ENCODE measurements at places on chromosomes 1 and 21. TPM values are rescaled to one million over a fixed set of nuclear protein-coding genes. Genes with fewer than 3 reads are reported as not detected.

DNA sequence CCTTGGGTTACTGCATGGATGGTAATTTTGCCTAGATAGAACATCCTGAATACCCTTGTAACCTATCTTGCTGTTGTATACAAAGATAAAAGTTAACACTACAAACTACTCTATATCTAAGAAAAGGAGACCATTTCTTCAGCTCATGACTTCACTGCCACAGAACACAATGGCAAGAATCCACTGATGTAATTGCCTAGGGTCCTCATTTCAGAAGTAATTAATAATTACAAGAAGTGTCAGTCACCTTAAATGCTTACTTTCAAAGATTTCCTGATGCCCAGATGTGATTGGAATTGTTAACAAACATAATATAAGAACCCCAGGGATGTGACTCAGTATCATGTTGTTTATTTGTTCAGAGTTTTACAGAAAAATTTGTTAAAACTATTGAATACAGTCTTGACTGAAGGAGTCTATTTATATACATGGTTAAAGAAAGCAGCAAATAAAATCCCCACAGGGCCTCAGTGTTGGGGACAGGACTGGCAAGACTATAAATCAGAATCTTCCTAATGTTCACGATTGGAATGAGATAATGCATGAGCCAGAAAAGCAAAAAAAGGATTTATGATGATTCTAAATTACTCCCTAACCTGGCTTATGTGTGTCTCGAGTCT lies 83.9 kb downstream of the CRB1 start:
- DNase-seq: no peak

GRCh38 chr1:225847610-225848009 lies 34.6 kb downstream of the TMEM63A start:
- DNase-seq: no peak

The KRTAP19-1 gene
- not detected for total RNA-seq

DNA sequence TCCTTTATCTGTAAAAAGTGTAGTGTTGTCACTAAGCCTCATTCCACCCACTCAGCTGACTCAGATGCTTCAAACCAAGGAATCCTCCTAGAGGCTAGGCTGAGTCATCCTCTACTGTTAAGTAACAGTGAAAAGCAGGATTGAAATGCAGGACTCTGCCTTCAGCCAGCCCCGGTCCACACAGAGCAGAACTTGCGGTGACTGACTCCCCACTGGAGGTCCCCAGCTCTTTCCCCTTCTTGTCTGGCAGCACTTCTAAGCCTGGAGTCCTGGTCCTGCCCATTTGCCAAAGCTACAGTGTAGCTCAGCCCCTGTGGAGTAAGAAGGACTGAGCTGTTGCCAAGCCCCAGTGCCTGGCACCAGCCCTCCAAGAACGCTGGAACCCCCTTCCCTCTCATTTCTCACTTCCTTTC lies 1.7 kb downstream of the RAB7B start:
- DNase-seq: no peak

The TRIM58 gene
- 0.73 TPM for total RNA-seq

- DNase-seq: no peak
Observed at GRCh38 chr1:45585110-45585426, 1.2 kb downstream of the NASP start.

DNA sequence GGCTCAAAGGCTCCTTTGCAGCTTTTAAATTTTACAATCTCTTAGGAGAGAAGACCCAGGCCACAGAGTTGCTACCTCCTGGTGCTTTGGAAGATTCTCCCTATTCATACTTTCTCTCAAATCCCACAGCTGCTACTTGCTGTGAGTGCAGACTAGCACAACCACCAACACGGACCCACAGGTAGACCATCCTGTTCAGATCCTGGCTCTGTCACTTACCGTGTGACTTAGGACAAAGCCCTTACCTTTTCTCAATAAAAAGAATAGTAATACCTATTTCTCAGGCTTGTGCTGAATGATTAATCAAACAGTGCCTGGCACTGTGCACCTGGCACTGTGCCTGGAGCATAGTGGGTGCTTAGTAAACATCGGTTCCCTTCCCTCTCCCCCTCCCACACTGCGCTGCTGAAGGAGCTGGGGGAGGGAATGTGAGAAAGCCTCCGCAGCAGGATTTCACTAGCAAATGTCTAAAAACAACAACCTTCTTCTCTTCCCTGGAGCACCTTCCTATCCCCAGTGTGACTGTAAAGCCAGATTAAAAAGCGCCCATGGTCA lies 81.7 kb downstream of the PGM1 start:
- DNase-seq: no peak

GRCh38 chr1:186409091-186409490 lies 33.5 kb downstream of the ODR4 start:
- no peak for DNase-seq

- DNase-seq: no peak
Observed at GRCh38 chr21:45545691-45546531, 3.7 kb upstream of the SLC19A1 start.

- DNase-seq: no peak
Observed at GRCh38 chr21:44463724-44464123, 8.4 kb downstream of the LRRC3 start.

DNA sequence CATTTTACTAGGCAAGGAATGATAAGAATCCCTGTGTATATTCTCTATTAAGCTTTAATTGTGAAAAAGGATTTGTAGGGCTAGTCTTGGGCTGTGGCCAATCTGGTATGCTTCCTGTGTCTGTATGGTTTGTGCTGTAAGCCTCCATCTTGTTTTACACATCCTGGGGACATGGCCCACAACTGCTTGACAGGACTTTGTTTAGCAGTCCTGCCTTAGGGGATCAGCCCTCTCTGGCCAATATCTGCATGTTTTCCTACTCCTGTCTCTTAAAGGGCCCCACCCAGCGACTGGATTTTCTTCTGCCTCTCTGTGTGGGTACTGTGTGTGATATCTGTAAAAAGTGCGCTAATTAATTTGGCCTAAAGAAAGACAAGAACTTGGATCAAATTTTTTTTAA lies 813.2 kb downstream of the PLA2G4A start:
- DNase-seq: no peak

GRCh38 chr1:7388141-7388487 lies 383.0 kb upstream of the VAMP3 start:
- DNase-seq: peak; percentile 3

The NBPF19 gene
- 14.0 TPM for total RNA-seq

DNA sequence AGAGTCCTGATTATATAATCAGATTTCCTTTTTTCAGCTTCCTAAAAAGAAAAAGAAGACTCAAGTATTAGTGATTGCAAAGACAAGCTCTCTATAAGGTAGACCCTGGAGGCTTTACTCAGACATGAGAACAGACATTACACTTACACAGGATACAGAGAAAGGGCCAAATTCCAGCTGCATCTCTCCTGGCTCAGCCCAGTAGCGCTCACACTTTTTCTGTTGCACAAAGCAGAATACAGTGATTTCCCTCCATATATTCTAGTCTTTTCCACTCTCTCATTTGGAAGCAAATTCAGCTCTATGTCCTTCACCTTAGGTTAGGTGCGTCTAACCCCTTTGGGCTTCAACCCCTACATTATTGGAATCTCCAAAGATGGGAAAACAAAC lies 15.1 kb downstream of the PTPN22 start:
- DNase-seq: no peak

The CNR2 gene
- not detected for total RNA-seq

DNA sequence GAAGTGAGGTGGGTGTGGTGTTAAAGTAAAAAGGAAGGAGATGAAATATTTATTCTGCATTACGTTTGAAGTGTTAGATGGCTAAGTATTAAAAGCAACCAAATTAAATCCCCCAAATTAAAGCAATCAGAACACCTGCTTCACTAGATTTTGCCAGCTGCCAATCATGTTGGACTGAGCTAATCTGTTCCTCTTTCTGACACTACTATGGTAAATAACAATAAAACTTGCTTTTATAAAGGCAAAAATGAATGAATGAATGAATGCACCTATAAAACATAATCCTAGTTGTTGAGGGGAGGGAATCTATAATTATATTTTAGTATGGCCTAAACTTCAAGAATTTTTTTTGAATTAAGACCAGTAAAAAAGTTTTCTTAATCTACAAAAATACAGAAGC lies 51.0 kb downstream of the RAB3GAP2 start:
- no peak for DNase-seq
